ENCODE measurements at places on chromosomes 2 and 18. TPM values are rescaled to one million over a fixed set of nuclear protein-coding genes. Genes with fewer than 3 reads are reported as not detected.

Gene UGT1A5
- total RNA-seq, result not detected

Gene CPLX4
- not detected for total RNA-seq

Gene CRYBA2
- total RNA-seq, result not detected

Gene OR6B2
- total RNA-seq, result not detected

Gene AP1S3
- total RNA-seq, result 19.0 TPM

Gene SERPINB2
- total RNA-seq, result 59.3 TPM

Gene ACADL
- total RNA-seq, result not detected

Gene GPR45
- total RNA-seq, result not detected

Gene VWC2L
- not detected for total RNA-seq

Data from hair follicular keratinocyte (primary cell).